Brain pericyte (primary cell): ENCODE measurements at places on chromosomes 3 and 15.

DNA sequence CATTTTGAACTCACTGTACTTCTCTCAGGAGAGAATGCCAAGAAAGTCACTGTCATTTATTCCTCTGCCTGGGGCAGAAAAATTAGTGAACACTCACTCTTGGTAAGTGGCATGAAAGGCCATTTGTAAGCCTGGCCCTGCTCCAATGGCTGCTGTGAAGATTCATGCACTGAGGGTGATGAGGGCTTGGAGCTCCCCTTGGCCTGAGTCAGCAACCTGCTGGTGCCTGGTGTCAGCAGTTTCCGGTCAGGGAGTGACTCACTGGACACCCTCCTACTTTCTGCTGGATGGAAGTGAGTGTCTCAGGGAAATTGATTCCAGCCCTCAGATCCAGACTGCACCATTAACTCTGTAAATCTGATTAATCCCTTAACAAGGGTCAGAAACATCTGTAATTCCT lies 37.6 kb downstream of the TRA2B start:
- DNase-seq: peak; percentile 72

- DNase-seq: no peak
These were observed 53.7 kb downstream of the CD47 start for GRCh38 chr3:108036984-108037741.

GRCh38 chr15:77695548-77695947 lies 62.8 kb upstream of the LINGO1 start:
- DNase-seq: no peak

DNA sequence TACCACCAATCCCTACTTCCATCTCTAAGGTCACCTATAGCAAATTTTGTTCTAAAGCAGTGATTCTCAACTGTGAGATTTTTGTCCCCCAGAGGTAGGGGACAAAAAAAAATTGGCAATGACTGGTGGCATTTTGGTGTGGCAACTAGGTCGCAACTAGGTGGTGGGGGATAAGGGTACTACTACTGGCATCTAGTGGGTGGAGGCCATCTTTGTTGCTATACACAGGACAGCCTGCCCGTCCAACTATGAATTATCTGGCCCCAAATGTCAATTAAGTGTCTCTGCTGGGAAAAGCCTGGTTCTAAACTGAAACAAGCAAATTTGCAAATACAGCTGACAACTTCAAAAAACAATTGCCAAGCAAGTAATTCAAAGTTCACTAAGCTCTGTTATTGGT lies 1.4 kb downstream of the MTMR10 start:
- no peak for DNase-seq

GRCh38 chr3:99639579-99639978 lies 1.2 kb downstream of the COL8A1 start:
- no peak for DNase-seq

DNA sequence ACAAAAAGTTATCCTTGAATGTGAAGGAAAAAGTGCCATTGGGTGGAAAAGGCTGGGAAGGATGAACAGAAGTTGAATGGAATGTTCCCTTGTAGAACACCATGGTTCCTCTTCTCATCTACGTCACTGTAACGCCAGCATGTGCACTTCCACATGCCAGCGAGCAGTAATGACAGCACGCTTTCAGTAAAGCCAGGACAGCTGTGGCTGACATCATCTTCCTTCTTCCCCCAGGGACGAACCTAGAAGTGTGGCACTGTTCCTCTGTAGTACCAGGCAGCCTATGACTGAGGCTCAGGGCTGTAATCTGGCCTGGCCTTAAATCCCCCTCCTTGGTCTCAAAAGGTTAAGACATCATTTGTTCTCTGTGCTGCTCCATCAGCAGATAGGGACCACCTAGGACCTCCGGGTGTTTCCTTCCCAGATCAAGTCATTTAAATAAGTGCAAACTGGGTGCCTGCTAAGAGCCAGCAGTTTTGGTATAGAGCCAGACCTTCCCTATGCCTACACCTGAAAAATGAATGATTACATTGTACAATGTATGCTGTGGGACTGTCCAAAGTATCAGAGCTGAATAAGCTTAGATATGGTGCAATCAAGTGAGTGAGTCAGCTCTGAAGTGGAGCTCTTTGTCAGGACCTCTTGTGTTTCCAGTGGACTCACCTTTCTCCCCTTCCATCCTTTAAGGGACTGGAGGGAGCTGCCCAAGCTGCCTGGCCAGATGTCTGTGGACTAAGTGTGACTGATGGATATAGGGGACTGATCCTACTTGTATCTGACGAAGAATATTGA lies 5.6 kb upstream of the SRPRB start:
- DNase-seq: no peak

- DNase-seq: no peak
These were observed 223.4 kb upstream of the CGNL1 start for GRCh38 chr15:57152666-57153539.
